Activated CD4-positive, alpha-beta T cell treated with anti-CD3 and anti-CD28 coated beads, Interleukin-2, amount 10 ng/mL, durations not matched to agents 24 days and 14 days (primary cell): ENCODE measurements at places on chromosomes 12 and 14. TPM values are rescaled to one million over a fixed set of nuclear protein-coding genes. Genes with fewer than 3 reads are reported as not detected.

Gene SLC4A8
- total RNA-seq, result 1.4 and 2.3 TPM in 2 replicates

DNA sequence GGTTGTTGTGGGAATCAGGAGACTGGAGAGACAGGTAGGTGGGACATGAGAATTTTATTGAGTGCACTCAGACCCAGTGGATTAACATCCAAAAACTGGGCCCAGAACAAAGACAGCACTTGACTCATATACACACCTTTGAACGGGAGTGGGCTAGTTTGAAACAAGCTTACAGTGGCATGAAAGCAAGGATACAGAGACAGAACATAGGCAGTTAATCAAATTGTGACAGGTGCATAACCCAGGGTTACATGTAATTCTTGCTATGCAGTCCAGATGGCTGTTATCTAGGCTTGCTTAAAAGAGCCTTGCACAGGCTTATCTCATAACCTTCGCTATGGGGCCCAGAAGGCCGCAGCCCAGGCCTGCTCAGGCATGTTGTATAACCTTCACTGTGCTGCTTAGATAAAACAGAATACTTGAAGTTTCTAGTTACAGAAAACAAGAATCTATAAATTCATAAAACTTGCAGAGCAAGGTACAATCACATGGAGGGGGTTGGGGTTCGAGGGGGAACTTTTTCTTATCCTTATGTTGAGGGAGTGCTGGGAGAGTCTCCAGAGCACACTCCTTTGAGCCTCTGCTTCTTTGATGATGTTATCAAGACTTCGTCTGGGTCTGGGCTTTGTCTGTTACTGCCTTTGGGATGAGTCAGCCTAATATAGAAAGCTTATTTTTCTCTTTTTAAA is 81.7 kb downstream of the TNFAIP2 start:
- DNase-seq, result no peak
- no peak overlapping the region for H3K4me3 ChIP-seq
- H3K4me1 ChIP-seq, result no peaks in the 10 kb centered on the region

Gene BHLHE41
- total RNA-seq, result not detected in 2 replicates

DNA sequence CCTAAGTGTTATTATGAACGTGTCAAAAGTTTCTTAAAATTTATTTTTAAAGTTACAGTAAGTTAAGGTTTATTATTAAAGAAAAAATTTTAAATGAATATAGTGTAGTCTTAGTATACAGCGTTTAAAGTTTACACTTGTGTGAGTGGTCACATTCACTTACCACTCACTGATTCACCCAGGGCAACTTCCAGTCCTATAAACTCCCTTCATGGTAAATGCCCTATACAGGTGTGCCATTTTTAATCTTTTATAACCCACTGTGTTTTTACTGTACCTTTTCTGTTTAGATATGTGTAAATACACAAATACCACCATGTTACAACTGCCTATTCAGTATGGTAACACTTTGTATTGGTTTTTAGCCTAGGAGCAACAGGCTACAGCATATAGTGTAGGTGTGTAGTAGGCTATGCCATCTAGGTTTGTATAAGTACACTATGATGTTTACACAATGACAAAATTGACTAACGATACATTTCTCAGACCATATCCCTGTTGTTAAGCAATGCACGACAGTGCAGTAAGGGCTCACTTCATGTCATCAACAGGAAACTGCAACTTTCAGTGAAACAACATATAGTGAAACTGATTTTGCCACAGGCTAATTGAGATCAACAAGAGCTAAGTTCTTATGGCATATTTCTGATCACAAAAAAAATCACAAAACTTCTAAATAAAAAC is 112.0 kb upstream of the TMCC3 start:
- peaks cover 8% of the 10 kb centered on the region for H3K27me3 ChIP-seq
- no peak for DNase-seq
- peak overlapping the region; percentile 20 for H3K27ac ChIP-seq
- no peaks in the 10 kb centered on the region for H3K36me3 ChIP-seq
- H3K4me3 ChIP-seq, result no peak overlapping the region

- DNase-seq, result no peak
- H3K27ac ChIP-seq, result peak overlapping the region; percentile 22
- peaks cover 17% of the 10 kb centered on the region for H3K36me3 ChIP-seq
- H3K27me3 ChIP-seq, result no peaks in the 10 kb centered on the region
- H3K4me3 ChIP-seq, result no peak overlapping the region
Observed at GRCh38 chr12:104575442-104576186, 118.9 kb downstream of the CHST11 start.
